ENCODE measurements at places on chromosomes 12 and 14.

DNA sequence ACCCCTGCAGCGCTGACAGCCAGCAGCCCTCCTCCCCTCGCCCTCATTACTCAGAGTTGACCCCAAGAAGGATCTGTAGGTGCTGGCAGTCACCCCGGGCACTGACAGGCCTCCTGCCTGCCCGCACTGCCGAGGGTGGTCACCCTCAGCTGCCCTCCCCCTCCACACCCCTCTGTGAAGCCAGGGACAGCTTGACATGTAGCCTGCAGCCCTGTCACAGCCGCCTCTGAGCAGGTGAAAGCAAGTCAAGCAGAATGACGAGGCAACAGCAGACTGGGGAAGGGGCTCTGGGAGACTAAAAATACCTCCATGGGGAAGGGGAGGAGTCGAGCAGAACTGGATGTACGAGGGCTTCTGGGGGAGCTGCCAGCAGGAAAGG lies 178.1 kb downstream of the DPF3 start:
- no peak for DNase-seq

DNA sequence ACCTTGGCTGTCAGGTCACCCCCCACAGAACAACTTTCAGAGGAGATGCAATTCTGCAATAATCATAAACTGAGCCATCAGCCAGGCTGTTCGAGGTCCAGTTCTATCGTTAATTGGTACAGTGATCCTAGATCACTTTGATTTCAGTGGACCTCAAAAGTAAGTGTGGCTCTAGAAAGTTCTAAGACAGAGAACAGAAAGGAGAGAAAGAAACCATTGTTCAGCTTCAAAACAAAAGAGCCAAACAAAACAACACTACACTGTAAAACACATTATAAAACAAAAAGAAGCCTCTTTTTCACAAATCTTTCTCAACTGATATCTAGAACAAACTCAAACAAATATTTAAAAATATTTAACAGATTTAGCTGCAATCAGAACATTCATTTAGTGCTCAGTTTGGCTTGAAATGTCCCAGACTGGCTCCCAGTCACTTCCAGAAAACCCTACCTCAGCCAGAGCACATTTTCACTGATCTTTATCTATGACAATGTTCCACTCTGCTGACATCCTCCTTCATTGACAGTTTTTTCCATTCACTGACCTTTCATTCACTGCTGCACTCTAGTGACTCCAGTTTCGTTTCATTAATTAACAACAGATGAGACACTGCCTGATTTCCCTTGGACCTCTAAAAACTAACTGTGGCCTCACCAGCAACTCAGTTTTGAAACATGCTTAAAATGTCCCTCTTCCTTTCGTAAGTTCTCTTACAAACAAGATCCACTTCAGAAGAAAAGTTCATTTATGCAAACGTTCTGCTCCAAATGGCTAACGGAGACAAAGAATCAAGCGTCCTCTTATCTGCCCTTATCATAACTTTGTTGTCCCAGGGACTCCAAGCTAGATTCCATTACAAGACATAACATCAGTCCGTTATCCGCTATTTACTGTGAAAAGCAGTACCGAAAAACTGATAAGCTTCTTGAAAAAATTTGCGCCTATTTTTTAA lies 56.8 kb downstream of the DUSP16 start:
- DNase-seq, result no peak

DNA sequence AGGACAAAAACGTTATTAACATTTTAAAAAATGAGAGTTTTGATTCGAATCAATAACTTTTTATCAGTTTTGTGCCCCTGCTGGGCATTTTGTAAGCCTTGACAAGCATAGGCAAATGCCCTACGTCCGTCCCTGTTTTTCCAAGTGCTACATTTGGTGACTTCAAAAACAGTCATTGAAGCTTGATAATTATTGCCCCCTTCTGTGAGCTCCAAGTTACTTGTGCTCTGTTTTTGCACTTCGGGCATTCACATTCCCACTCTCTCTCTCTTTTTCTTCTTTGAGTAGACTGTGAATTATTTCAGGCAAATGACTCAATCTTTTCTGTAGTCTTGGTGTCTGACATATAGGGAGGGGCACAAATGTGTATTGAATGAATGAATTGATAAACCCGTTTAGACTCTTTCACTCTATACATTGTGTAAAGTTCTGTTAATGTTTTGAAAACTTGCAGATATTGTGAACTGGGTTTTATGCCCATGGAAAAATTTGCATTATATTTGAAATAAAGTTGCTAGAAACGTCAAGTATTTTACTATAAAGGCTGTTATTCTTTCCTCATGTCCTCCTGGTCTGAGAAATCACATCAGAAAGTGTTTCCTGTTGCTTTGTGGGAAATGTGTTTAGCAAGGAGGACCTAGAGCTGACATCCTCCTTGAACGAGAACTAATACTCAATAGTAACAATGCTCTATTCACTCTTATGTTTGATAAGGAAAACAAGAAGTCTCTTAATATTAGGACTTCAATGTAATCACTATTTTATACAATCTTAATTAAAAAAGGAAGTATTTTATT lies 1.4 kb downstream of the APAF1 start:
- DNase-seq, result no peak

DNA sequence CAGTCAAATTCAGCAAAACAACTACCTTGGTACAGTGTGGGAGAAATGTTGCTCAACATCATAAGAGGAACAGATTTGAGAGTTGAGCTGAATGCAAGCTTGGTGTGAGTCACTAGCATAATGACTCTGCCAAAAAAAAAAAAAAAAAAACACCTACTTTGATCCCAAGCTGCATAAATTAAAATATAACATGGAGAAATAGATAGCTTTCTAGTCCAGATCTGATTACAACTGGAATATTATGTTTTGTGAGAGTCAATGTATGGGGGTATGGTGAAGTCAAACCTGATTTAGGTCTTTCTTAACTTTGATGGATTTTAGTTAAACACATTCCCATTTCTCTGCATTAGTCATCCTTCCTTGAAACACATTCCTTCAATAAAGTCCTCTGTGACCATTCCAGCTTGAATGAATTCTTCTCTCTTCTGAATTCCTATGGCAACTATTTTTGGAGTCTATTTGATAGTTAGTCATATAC lies 188.1 kb downstream of the SLC5A8 start:
- no peak for DNase-seq

DNA sequence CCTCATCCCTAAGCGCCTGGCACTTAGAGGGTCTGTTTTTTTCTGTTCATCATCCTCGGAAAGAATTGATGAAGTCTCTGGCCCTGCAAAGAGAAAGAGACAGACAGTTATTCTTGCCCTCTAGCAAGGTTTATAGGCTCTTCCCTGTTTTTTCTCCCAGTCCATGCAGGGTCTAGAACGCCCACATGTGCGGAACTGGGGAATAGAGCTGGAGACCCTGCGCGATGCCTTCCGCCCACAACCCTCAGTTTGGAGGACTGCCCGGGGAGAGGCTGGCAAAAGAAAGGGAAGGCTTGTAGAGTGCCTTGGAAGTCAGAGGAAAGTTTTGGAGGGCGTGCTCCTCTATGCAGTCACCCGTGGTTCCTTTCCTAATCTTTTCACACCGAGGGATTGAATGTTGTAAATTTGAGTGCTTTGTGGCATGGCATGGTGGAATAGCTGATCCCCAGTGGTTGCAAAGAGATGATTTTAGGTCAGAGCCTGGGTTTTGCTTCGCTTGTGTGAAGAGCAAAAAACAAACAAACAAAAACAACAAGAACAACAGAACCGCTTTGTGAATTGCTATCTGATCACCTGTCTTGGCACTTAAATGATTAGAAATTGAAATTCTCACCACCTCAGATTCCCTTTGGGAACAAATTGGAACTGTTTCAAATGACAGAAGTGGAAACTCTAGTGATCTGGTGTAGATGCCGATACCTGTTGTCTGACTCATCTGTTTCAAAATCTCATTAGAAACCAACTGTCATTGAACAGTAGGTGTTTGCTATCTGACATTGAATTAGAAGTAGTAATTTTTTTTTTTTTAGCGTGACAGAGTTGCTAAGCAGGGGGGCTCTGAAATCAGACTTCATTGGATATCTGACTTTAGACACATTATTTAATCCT lies 947 bp downstream of the GAS2L3 start:
- no peak for DNase-seq

GRCh38 chr12:93572712-93573551 lies 457 bp downstream of the SOCS2 start:
- DNase-seq, result no peak

DNA sequence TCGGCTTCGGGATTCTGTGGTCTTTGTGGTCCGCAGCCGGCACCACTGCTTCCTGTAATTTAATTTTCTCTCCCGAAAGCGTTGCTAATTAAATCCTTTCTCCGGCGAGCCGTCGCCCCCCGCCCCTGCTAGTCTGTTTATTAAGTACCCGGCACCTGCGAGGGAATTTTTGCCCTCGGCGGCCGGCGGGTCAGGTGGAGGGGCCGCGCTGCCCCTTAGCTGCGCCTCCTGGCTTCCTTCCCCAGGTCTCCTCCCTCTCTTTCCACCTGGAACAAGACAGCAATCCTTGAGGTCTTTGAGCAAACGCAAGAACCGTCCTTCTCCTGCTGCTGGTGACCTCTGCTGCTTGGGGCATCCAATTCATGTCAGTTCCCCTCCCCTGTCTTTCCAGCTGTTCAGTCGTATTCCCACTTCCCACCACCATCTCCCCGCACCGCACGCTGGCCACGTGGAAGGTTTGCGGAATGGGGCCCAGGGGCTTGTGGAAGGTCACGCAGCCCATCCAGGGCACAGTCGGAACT lies 16.2 kb downstream of the ZDHHC22 start:
- no peak for DNase-seq

- no peak for DNase-seq
Measured at GRCh38 chr12:66516133-66516532, 162.7 kb downstream of the GRIP1 start.

- no peak for DNase-seq
Measured at GRCh38 chr14:36521598-36522345, 1.7 kb upstream of the NKX2-1 start.

- no peak for DNase-seq
Measured at GRCh38 chr12:6088921-6089747, 35.3 kb downstream of the VWF start.

DNA sequence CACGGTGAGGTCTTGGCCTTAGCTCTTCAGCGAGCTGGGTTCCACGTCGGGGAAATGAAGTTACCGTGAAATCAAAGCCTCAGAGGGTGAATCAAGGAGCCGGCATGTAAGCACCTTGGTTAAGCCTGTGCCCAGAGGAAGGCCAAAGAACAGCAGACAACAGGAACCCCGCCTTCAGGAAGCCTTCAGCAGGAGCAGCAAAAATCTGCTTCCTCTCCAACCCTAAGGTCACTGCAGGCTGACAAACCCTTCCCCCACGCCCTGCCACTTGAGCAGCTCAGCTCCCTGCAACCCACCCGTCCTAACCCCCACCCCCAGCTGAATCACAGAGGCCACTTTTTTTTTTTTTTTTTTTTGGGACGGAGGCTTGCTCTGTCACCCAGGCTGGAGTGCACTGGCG lies 72.9 kb upstream of the LTA4H start:
- DNase-seq, result no peak

DNA sequence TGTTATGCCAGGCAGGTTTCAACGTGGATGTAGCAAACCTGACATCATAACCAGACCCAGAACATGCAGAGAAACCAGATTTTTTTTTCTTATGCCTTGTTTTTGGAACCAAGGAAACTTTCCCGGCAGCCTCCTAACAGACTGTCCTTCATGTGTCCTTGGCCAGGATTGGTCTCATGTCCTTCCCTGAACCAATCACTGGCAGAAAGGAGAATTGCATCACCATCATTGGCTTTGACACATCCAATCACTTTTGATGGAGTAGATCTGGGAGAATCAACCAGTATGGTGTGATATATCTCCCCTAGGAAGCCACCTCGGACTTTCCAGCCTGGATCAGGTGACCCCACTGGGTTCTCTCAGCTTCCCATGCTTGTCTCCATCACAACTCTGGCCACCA lies 25.6 kb upstream of the WSCD2 start:
- no peak for DNase-seq

GRCh38 chr14:47389535-47389934 lies 285.9 kb downstream of the MDGA2 start:
- DNase-seq, result no peak

GRCh38 chr14:68349900-68350629 lies 442.8 kb downstream of the ZFP36L1 start:
- DNase-seq, result no peak

- DNase-seq, result no peak
Measured at GRCh38 chr14:50501642-50502041, 30.7 kb downstream of the MAP4K5 start.
